ENCODE measurements at places on chromosomes 12 and 14.

GRCh38 chr14:61188978-61189808 lies 91.9 kb downstream of the TMEM30B start:
- peak; percentile 6 for DNase-seq

- DNase-seq, result no peak
Measured at GRCh38 chr12:94059394-94060368, 88.7 kb upstream of the PLXNC1 start.

DNA sequence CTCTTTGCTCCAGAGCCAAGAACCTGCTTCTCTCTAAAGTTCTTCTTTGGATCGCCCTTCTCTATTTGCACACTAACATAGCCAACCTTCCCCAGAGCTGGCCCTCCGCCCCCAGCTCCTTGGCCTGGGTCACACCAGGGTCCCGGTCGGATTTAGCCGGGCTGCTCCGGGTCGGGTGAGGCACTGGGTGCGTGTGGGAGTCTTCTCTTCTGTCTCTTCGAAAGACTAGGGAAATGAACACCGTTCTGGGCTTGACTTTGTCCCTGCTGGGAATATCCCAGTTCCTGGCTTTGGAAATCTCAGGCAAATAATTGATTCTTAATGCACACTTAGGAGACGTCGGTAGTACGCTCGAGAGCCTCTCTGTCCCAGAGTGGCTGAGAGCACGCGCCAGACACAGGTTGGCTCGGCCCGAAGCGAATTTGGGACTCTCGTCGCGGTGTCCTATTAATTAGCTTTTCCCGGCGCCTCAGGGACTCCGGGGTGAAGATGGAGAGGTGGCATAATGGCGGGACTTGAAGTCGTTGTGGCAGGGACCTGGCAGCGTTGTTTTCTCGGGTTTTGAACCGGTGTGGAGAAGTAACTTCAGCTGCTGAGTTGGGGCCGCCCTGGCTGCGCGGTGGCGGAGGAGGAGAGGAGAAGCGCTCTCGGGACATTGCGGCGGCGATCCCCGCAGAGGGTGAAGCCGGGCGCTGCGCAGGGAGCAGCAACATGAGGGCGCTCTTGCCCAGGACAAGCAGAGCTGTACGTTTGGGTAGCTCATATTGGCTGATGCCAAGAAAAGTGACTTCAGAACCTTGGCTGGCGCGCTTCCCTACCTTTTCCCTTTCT lies 7.5 kb downstream of the FOXG1 start:
- DNase-seq, result no peak

DNA sequence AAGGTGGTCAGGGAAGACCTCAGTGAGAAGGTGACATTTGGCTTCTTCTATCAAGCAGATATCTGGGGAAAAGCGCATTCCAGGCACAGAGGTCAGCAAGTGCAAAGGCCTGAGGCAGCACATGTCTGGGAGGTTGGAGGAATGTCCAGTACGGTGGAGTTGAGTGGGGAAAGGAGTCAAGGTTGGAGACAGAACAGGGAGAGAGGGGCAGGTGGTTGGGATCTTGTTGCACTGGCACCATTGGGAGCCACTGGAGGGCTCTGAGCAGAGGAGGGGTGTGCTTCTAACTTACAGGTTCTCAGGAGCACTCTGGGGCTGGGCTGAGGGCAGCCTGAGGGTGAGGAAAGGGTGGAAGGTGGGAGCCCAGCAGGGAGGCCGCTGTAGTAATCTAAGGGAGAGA lies 52.1 kb downstream of the EID3 start:
- no peak for DNase-seq

DNA sequence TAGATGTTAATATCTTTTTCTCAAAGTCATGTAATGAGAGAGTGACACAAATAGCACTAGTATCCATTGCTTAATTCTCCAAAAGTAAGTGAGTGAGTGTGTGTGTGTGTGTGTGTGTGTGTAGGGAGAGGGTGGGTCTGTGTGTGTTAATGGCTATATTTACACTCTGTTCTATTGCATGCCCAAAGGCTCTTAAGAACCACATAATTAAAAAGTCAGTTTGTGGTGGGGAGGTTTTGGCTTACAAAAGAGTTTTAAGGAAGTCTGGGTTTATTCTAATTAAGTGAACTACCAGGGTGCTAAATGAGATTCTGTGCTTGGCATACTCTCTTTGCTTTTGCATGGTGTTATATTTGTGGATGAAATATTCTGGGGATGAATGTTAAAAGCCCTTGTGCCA lies 1897.6 kb upstream of the FLRT2 start:
- no peak for DNase-seq

DNA sequence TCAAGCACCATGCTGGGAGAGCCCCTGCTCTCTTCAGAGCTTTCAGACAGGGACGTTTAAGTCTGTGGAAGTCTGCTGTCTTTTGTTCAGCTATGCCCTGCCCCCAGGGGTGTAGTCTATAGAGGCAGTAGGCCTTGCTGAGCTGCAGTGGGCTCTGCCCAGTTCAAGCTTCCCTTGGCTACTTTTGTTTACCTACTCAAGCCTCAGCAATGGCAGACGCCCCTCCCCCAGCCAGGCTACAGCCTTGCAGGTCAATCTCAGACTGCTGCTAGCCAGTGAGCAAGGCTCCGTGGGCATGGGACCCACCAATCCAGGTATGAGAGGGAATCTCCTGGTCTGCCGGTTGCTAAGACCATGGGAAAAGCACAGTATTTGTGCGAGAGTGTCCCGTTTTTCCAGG lies 37.4 kb upstream of the C12orf71 start:
- DNase-seq, result no peak

GRCh38 chr14:106518054-106518943 lies 991.9 kb downstream of the TMEM121 start:
- no peak for DNase-seq

GRCh38 chr12:12796928-12797793 lies 11.7 kb downstream of the APOLD1 start:
- DNase-seq, result no peak

DNA sequence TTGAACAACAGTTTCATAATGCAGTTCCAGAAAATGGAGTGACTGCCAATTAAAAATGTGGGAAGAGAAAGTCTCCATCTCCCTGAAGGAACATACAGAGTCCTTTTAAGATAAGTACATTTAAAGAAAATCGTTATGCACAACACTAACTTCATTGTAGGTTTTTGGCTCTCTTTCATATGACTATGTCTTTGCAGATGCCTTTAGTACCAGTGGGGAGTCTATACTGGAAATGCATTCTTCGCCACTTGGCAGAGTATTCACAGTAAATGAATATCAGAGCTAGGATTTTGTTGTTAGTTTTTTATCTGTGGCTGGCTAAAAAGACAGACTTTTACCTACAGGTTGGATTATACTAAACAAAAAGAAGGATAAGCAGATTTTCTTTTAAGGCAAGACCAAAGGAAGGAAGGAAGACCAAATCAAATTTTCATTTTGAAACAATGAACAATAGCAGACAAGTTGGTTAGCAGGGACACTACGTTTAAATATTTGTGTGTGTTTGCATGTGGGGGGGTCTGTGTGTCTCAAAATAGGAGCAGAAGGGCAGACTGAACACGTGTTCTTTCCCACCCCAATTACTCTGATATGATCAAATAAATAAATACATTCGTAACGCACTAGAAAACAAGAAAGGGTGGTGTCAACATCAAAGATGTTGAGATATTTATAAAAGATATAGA lies 124.5 kb downstream of the BTG1 start:
- no peak for DNase-seq

GRCh38 chr14:51643140-51643539 lies 8.6 kb upstream of the FRMD6 start:
- DNase-seq, result no peak

DNA sequence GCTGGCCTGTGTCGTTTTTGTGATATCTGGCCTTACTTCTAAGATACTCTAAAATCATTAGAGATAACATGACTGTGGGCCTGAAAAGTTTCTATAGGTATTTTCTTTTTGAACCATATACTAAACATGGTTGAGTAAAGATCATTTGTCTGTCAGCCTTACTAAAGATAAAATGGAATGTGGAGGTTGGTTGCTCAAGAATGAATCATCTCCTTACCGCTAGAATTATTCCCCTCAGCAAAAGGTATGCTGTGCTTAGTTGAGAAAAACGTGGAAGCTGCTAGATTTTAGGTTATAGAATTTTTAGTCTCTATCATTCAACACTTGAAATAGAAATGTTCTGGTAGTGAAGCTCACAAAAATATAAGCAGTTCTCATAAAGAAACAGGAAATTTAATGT lies 407.3 kb downstream of the AEBP2 start:
- DNase-seq, result no peak

DNA sequence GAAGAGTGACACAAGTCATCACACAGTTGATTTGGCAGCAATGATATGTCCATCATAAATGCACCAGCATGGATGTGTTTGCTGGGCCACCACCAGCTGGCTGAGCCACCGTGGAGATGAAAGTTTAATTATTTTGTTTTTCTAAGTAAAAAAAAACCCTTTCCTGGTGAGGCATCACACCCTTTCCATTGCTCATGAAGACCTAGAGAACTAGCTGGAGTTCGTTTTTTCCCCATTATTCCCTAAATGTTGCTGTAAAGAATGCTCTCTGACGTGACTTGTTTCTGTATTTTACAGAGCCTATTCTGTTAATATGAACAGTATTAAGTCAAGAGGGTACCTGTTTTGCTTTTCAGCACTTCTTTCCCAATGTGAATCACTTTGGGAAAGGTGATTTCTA lies 257.9 kb downstream of the MSRB3 start:
- no peak for DNase-seq

GRCh38 chr12:5777451-5777850 lies 167.6 kb downstream of the ANO2 start:
- no peak for DNase-seq
